ENCODE measurements at places on chromosomes 11 and 22.

DNA sequence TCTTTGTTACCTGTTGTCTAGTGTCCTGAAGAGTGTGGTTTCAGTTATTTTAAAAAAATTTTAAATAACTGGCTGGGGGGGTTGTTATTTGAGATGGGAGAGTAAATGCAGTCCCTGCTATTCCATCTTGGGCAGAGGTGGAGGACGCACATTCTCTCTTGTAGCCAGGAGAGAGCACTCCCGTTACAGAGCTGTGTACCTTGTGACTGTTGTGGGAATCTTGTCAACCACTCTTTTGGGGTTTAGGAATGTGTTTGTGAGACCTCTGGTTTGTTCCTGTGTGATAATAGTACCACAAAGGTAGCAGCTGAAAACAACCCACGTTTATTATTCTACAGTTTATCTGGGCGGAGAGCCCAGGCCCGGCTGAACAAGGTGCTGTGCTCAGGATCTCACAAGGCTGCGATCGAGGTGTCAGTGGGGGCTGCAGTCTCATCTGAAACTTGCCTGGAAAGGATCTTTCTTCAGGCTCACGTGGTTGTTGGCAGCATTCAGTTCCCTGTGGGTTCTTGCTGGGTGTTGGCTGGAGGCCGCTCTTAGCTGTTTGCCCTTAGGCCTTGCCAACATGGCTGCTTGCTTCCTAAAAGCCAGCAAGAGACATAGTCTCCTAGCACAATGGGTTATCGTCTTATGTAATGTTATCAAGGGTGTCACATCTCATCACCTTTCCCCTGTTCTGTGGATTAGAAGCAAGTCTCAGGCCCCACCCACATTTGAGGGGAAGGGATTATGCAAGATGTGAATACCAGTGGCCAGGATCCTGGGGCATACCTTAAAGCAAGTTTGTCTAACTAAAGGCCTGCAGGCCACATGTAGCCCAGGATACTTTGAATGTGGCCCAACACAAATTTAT is 20.6 kb downstream of the IGHMBP2 start:
- DNase-seq = no peak

DNA sequence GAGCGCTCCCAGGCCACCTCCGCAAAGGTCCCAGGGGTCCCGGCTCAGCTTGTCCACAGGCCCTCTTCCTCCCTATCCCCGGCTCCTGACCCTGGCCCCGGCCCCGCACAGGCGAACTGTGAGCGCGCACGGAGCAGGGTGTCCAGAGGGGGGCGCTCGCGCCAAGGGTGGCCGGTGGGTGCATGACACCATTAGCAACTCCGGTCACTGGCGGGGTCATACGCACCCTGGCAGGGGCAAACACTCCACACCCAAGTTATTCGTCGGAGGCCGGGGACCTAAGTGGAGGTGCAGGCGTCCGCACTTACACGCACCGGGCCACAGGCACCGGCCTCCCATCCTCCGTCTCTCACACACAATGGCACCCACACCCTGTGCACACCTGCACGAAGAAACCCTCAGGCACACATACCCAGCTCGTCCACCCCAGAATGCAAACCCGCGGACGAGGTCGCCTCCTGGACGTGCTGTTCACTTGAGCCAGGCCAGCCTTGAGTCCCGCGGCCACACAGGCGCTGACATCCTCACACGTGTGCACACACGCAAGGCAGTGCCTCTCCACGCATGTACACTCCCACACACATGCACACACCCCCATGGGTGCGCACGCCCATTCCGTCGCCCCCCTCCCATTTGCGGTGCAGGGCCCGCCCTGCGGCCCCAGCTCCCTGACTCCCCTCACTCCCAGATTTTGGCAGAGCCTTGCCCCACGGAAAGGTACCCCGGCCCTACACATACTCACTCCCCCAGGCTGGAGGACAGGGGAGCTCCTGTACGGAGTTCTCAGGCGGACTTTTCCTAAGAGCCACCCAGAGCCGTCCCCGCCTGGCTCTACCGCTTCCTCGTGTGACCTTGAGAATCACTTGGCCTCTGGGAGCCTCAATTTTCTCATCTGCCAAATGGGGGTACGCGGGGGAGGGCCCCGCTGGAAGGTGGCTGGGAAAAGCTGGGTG is at the start of gene RASGRP2:
Gene RASGRP2, minus strand, starts transcription at position 552 of the 953 bp plus-strand sequence. CDS start 1,276 bp downstream, outside the sequence.
- peak; percentile 83 for DNase-seq

GRCh38 chr22:35970616-35971455 is 57.8 kb downstream of the RBFOX2 start:
- no peak for DNase-seq

GRCh38 chr11:115303929-115304531 is 200.2 kb downstream of the CADM1 start:
- DNase-seq = no peak

DNA sequence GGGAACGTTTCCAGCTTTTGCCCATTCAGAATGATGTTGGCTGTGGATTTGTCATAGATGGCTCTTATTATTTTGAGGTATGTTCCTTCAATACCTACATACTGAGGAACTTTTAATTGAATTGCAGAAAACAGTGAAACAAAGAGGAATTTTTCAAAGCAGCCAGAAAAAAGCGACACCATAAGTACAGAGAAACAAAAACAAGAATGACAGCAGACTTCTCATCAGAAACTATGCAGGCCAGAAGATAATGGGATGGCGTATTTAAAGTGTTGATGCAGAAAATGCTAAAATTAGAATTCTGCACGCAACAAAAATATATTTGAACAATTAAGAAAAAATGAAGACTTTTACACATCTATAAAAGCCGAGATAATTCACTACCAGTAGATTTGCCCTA is 95.4 kb upstream of the TIMP3 start:
- no peak for DNase-seq

DNA sequence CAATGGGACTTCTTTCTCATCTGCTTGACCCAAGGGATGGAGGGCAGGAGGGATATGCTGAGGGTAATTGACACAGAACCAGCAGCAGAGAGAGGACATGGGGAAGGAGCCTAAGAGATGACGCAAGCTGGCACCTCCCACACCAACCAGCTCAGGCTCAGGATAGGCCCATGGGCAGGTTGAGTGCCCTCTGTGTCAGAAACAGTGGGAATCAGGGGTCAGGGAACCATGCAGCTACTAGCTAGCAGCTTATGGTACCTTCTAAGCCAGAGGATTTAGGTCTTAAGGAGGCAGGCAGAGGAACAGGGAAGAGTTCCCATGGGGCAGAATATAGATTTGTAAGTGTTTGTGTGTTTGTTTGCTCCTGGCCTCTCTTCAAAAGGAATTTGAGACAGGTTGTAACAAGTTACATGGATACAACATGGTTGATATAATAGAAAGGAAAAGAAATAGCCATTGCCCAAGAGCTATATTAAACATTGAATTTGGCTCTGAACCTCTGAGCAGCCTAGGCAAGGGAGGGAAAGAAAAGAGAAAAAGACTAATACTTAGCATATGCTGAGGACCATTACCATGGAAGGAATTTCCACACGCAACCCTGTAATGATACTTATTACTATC is 39.9 kb upstream of the NAV2 start:
- no peak for DNase-seq

- no peak for DNase-seq
Measured at GRCh38 chr11:117782101-117782500, 14.9 kb downstream of the DSCAML1 start.

- no peak for DNase-seq
Measured at GRCh38 chr11:61516191-61516590, 7.6 kb downstream of the LRRC10B start.

- peak; percentile 91 for DNase-seq
Measured at GRCh38 chr11:108121274-108122155, at the start of gene ACAT1. Gene ACAT1 (plus strand): TSS chr11:108121567. CDS start chr11:108121607, 40 bp downstream.

- DNase-seq = no peak
Measured at GRCh38 chr11:45473341-45473895, 187.3 kb upstream of the SYT13 start.

Data from CD4-positive, alpha-beta T cell treated with Interleukin-4 for 4 hours (primary cell).